ENCODE measurements at places on chromosomes 7 and 10.

GRCh38 chr7:32453341-32454011 lies 36.7 kb downstream of the LSM5 start:
- no peak for DNase-seq

DNA sequence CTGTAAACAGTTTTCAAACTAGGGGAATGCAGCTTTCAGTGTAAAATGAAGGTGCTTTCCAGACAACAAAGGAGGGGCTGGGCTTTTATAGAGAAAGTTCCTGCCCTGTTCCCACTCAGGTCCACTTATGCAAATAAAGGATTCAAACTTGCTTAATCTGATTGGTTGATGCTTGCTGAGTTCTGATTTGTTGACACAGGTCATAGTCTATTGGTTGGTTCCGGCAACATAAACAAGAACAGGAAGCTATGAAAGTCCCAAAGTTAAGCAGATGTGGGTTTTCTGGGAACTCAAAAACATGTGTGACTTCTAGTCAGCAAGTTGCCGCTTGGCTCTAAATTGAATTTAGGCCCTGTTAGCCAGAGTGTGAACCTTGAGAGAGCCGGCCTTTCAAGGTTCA lies 194.2 kb upstream of the SVIL start:
- no peak for DNase-seq

DNA sequence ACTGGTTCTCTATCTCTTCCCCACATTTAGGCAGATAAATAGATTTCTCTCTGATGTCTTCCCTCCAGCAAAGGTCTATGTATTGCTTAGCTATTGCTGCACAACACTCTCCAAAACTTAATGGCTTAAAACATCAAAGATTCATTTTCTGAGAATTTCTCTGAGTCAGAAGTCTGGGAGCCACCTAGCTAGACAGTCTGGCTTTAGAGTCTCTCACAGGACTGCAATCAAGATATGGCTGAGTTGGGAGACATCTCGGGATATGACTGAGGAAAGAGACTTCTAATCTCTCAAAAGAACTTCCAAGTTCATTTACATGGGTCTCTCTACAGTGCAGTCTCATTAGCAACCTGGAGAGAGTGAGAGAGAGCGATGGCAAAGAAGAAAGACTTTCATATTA lies 553.6 kb upstream of the GHITM start:
- no peak for DNase-seq

- DNase-seq: no peak
Observed at GRCh38 chr10:63627881-63628296, 106.7 kb downstream of the REEP3 start.

GRCh38 chr7:94446308-94446707 lies 51.6 kb downstream of the COL1A2 start:
- DNase-seq: no peak

DNA sequence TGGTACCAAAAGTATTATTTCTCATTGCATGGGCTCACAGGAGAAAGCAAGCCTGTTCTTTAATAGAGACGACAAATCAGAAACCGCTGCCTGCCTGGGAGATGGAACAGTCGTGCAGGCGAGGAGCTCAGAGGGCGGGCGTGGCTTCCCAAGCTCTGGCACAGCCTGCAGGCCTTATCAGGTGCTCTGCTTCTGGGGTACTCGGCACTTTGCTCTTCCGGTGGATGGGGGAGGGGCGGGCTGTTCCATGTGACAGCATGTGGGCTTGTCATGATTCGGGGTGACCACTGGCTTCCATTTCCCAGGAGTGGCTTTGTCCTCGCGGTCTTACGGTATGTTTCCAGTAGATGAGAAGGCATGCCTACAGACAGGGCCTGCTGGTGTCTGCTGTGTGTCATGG lies 228.6 kb downstream of the MGMT start:
- no peak for DNase-seq

Measured in WERI-Rb-1 (cell line).